ENCODE measurements at places on chromosomes 7 and 10. TPM values are rescaled to one million over a fixed set of nuclear protein-coding genes. Genes with fewer than 3 reads are reported as not detected.

RARRES2 gene
- 7,984 TPM for polyA plus RNA-seq

SPDYE5 gene
- not detected for polyA plus RNA-seq

DAGLB gene
- polyA plus RNA-seq = 28.3 TPM

UPK3B gene
- 0.56 TPM for polyA plus RNA-seq

NKX2-3 gene
- polyA plus RNA-seq = not detected

PRSS2 gene
- not detected for polyA plus RNA-seq

SCART1 gene
- 1.4 TPM for polyA plus RNA-seq

ENO4 gene
- polyA plus RNA-seq = 0.24 TPM

ZNF804B gene
- 0.08 TPM for polyA plus RNA-seq

CTAGE4 gene
- polyA plus RNA-seq = not detected

MRPL43 gene
- 188 TPM for polyA plus RNA-seq

CDH23 gene
- 1.7 TPM for polyA plus RNA-seq

HPSE2 gene
- polyA plus RNA-seq = 0.10 TPM

ITGB8 gene
- polyA plus RNA-seq = 1.4 TPM

C10orf67 gene
- 0.03 TPM for polyA plus RNA-seq

NUPR2 gene
- polyA plus RNA-seq = not detected

SLC29A3 gene
- polyA plus RNA-seq = 4.0 TPM

CYP3A7 gene
- 0.32 TPM for polyA plus RNA-seq

BAIAP2L1 gene
- polyA plus RNA-seq = 49.0 TPM

ANKRD22 gene
- 1.9 TPM for polyA plus RNA-seq

C10orf53 gene
- not detected for polyA plus RNA-seq

SLC26A3 gene
- polyA plus RNA-seq = not detected

CARD11 gene
- 1.9 TPM for polyA plus RNA-seq

DPYSL4 gene
- 5.7 TPM for polyA plus RNA-seq

AGBL3 gene
- 2.0 TPM for polyA plus RNA-seq

ANKRD30A gene
- not detected for polyA plus RNA-seq

DPP6 gene
- 1.3 TPM for polyA plus RNA-seq

DNA2 gene
- 1.4 TPM for polyA plus RNA-seq

HOXA13 gene
- polyA plus RNA-seq = 0.24 TPM

ZNF394 gene
- 31.0 TPM for polyA plus RNA-seq

DIP2C gene
- polyA plus RNA-seq = 12.2 TPM

GDI2 gene
- 377 TPM for polyA plus RNA-seq

MMP21 gene
- polyA plus RNA-seq = 0.27 TPM

ERVW-1 gene
- polyA plus RNA-seq = not detected

C7orf57 gene
- not detected for polyA plus RNA-seq

RASSF4 gene
- 47.5 TPM for polyA plus RNA-seq

SPDYE6 gene
- not detected for polyA plus RNA-seq

CFTR gene
- polyA plus RNA-seq = not detected

Data from adrenal gland (tissue), 19 donors.